ENCODE measurements at places on chromosomes 7 and 10. TPM values are rescaled to one million over a fixed set of nuclear protein-coding genes. Genes with fewer than 3 reads are reported as not detected.

The MUC12 gene
- total RNA-seq: not detected

The OR2A12 gene
- not detected for total RNA-seq

The ZNF25 gene
- total RNA-seq: 2.9 TPM

The REPIN1 gene
- 133 TPM for total RNA-seq

The POT1 gene
- 11.3 TPM for total RNA-seq

The TMEM213 gene
- not detected for total RNA-seq

The MMD2 gene
- total RNA-seq: not detected

The OGDHL gene
- total RNA-seq: 83.4 TPM

The PNLIPRP3 gene
- not detected for total RNA-seq

The OPN1SW gene
- not detected for total RNA-seq

The NEUROD6 gene
- not detected for total RNA-seq

The C10orf105 gene
- not detected for total RNA-seq

The SNX10 gene
- total RNA-seq: 51.1 TPM

Data from right lobe of liver (tissue), 6 donors.